NCI-H526 treated with DMSO at 0.1 percent for 48 hours (cell line): ENCODE measurements at places on chromosomes 11 and 22.

GRCh38 chr11:132685174-132685611 is 847.1 kb downstream of the OPCML start:
- no peak for DNase-seq

- DNase-seq, result no peak
Measured at GRCh38 chr11:46445192-46445919, 53.8 kb upstream of the CHRM4 start.

DNA sequence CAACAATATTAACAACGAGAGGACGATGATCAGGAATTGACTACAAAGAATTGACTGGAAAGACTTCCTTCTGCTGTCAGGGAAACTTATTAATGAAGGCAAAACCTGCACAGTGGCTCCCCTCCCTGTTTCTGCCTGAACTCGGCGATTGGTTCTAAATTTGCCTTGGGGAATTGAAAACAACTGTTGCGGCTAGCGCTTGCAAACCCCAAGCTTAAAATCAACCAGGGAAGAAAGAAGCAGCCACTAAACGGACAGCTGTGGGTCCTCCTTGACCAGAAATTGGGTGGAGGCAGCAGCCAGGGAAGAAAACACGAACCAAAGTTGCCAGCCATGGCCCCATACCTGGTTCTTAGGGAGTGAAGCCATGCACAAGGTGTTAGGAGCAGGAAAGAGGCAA is 383.5 kb upstream of the CADM1 start:
- no peak for DNase-seq

DNA sequence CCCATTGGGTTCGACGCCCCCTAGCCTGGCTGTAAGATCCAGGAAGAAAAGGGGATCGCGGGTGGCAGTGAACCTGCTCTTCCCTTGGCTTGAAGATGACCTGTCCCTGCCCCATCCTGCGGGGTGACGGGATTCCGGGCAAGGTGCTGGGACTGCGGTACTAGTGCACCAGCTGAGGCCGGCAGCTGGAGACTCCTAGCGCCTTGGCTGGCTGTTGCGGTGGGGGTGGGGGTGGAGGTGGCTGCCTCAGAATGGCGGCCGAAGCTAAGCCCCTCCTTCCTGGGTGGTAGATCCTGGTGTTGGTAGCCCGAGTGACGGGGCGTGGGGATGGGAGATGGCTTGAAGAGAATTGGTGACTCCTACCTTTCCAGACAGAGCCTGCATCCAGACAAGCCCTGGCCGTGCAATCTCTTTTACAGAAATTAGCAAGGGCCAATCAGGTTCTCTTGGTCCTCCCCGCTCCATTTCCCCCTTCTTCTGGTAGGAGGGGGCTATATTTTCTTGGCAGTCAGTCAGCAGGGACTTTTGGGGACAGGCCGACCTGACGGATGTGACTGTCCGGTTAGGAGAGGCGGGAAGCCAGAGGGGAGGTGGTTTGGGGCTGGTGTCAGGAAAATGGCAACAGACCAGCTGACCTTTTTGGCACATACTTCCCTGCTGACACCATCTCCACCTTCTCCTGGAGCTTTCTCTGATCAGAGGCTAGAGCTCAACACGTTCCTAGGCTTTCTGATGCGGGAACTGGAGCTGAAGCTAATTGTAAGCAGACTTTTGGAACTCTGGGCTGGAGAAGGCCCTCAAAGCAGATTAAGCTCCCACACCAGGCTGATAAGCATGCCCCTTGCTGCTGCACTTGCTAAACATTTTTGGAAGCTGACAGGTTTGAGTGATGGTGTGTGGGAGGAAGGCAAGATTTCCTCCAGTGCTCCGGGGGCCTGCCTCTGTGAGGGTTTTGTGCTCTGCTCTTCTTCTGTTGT is 2.0 kb downstream of the NAV2 start:
- DNase-seq, result no peak

DNA sequence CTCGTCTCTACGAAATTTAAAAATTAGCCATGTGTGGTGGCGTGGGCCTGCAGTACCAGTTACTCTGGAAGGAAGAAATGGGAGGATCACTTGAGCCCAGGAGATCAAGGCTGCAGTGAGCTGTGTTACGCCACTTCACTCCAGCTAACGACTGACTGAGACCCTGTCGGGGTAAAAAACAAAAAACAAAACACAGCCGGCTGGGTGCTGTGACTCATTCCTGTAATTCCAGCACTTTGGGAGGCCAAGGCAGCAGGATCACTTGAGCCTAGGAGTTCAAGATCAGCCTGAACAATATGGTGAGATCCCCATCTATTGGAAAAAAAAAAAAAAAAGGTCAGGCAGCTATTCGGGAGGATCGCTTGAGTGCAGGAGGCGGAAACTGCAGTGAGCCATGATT is 2.4 kb downstream of the PAFAH1B2 start:
- DNase-seq, result no peak

GRCh38 chr11:86577644-86578636 is 94.5 kb downstream of the ME3 start:
- DNase-seq, result no peak

- no peak for DNase-seq
Measured at GRCh38 chr11:126468102-126468521, 112.6 kb downstream of the ST3GAL4 start.

- DNase-seq, result no peak
Measured at GRCh38 chr11:122354025-122354697, 238.1 kb upstream of the BLID start.

GRCh38 chr11:70717936-70718595 is 319.7 kb downstream of the CTTN start:
- no peak for DNase-seq

DNA sequence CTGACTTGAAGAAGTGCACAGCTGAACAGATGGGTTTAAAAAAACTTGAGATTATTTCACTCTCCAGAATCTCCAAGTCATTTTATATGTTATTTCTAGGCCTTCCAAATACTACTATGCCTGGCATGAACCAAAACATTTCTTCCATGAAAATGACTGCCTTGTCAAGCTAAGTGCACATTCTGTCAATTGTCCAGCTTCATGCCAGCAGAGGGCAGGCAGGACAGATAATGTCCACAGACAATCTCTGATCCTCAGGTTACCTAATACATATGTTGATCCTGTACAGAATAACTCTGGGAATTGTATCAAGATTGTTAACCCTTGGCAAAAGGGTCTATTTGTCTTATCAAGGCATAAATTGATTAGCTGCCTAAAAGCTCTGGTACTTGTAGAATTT is 229.5 kb downstream of the AASDHPPT start:
- no peak for DNase-seq

DNA sequence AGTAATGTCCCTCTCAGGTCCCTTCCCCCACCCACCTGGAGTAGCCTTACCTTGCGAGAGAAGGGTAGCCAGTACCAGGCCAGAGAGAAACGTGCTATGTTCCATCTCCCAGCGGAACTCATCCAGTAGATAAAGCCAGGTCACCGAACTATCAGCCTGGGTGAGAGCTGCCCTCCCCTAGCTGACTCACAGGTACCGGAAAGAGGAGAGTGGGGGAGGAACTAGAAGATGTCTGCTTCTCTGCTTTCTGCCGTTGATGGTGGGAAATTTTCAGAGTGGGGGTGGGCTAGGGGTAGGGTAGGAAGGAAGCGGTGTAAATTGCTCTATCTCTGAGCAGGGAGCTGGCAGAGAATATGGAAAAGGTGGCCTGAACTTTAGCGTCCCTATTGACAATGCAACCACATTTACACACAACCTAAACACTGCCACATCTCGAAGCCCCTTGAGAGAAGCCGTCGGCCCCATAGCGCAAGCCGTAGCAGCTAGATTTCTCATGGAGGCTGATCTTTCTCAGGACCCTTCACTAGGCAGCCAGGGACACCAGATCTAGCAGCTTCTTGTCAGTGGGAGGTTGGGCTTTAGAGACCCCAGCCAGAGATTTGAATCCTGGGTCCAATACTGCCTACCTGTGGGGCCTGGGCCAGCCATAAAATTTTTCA is at the start of gene CD3D:
CD3D (minus strand) TSS at position 203 of the 659 bp plus-strand sequence; CDS start at position 105, 98 bp downstream.
- DNase-seq, result no peak

- DNase-seq, result no peak
Measured at GRCh38 chr11:9973921-9974320, 310.0 kb downstream of the SWAP70 start.

DNA sequence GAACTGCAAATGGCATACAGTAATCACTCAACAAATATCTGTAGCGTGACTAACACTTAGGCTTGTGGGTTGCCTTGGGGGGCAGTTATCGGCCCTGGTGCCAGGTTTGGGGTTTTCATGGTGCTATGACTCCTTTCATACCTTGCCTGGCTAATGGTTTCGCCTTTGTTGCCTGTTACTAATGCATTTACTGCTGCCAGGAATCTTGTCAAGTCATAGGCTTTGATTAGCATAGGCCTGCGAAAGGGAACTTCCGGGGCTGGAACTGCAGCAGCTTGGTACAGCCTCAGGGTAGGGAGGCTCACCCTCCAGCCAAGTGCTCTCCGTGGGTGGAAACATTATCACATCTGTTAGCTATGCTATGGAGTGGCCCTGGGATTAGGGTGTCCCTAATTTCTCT is 13.2 kb downstream of the SLC25A18 start:
- no peak for DNase-seq

DNA sequence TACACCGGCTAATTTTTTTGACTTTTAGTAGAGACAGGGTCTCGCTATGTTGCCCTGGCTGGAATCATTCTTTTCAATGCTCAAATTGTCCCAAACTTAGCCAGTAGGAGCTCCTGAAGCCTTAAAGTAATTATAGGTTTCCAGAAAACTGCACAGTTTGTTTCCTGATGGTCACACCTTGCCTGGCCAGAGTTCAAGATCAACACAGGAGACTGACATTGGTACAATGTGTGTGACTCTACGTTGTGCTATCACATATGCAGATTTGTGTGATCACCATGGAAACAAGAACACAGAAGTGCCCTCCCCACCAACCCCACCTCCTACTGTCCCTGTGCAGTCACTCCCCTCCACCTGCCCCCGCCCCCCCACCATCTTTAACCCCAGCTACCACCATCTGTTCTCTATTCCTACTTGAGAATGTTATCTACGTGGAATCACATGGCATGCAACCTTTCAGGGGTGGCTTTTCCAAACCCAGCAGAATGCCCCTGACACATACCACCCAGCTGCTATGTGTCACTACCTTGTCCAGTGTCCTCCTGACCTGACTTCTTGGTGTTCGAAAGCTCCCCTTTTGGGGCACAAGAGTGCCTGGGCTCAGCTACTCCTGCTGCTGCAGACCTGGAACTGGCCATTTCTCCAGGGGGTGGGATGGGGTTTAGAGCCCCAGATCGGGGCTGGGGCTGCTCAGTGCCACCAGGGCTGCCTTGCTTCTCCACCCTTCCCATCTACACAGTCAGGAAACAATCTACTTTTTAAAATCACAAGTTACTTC is 6.1 kb upstream of the NAP1L4 start:
- DNase-seq, result no peak

DNA sequence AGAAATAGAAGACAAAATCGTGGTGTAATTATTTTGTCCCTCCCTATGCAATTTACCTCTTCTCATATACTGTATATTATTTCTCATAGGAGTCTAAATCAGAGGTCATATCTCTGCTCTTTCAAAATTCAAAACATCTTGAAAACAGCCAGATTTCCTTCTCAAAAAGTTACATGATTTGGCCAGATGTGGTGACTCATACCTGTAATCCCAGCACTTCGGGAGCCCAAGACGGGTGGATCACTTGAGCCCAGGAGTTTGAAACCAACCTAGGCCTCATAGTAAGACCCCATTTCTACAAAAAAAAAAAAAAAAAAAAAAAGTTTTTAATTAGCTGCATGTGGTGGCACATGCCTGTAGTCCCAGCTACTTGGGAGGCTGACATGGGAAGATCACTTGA is 29.0 kb upstream of the DNAJB7 start:
- DNase-seq, result no peak

DNA sequence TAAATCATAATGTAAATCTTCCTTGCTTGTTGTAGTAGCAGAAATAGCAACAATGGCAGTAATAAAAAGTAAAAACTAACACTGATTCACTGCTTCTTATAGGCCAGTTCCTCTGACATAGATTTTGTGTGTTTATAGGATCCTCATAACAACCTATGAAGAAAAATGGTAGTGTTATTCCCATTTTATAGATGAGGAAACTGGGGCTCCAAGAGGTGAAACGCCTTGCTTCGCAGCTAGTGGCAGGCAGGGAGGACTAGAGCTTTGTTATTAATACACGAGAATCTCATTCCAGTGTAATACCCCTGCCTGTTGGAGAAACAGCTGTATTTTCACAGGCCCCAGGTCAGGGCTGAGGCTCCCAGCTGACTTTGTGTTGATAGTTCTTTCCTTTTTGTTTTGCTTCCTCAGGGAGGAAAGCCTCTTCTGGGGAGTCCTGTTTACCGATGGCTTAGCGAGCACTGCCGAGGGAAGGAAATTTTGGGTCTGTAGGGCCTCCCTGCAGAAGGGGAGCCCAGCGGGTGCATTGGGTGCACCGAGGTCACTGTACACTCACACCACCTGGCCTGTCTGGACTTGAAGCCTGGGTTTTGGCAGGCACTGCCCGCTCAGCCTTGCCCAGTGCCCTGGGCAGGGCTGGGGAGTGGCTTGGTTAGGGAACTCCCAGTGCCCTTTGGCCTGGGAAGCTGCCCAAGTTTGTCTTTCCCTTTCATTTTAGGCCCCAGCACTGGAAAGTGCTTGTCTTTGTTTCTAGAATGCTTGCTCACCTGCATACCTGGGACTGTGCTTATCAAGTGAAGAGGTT is 13.5 kb downstream of the KIAA1671 start:
- DNase-seq, result no peak

DNA sequence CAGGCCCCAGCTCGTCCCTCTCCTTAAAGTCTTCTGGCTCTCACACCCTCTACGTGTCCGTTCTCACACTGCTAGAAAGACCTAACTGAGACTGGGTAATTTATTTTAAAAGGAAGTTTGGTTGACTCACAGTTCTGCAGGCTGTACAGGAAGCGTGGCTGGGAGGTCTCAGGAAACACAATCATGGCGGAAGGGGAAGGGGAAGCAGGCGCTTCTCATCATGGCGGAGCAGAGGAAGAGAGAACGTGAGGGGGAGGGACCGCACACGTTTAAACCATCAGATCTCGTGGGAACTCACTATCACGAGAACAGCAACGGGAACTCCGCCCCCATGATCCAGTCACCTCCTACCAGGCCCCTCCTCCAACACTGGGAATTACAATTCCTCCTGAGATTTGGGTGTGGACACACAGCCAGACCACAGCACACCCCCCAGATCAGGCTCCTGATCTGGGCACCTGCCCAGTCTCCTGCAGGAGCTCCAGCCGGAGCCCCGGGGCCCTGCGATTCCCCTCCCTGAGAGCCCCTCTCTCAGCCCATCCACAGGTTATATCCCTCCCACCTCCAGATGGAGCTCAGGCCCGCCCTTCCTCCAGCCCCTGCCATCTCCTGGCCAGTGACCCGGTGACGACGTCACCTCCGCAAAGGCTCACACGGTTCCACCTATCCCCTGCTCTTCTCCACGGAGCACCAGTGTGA is 170.2 kb downstream of the BRD1 start:
- DNase-seq, result no peak

DNA sequence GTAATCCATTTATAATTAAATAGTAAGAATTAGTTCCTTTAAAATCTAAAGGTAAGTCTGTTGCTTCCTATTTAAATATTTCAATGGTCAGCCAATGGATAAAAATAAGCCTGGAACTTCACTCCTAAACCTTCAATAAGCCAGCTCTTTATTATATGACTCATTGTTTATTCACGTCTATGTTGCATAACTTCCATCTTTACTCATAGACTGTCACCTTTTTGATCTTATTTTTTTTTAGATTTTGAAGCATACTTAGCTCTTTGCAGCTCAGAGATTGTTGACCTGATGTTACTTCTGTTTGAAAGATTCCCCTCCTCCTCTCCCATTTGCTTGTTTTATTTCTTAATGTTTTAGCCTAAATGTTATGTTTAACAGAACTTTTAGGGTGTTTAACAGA is 1571.2 kb upstream of the RAG2 start:
- no peak for DNase-seq

GRCh38 chr11:63549411-63549810 is 12.8 kb downstream of the PLAAT4 start:
- DNase-seq, result no peak
